ENCODE measurements at places on chromosomes 16 and 17.

DNA sequence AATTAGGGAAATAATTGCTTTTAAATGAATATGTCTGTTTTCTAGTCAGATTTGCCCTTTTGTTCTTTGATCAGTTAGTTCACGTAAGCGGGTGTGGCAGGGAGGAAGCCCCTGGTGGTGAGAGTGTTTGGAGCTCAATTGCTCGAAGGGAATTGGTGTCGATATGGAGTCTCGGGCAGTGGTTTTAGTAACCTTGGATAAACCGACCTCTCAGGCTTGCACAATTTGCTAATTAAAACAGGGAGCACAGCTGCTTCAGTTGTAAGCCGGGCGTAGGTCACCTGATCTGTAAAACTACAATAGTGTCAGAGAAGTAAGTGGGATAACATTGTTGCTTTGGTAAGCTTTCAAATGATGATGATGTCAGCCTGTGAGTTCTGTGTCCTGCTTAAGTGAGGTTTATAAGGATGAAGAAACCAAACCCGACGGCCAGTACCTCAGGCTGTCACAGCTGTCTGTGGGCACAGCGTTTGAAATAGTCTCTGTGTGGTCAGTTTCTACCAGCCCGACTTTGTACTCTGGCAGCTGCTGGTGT, 2.9 kb downstream of the ZNF750 start:
- no peak for DNase-seq

GRCh38 chr16:7910116-7910515, 577.5 kb downstream of the RBFOX1 start:
- DNase-seq = no peak

- DNase-seq = no peak
Measured at GRCh38 chr17:72345088-72345487, 224.3 kb downstream of the SOX9 start.

DNA sequence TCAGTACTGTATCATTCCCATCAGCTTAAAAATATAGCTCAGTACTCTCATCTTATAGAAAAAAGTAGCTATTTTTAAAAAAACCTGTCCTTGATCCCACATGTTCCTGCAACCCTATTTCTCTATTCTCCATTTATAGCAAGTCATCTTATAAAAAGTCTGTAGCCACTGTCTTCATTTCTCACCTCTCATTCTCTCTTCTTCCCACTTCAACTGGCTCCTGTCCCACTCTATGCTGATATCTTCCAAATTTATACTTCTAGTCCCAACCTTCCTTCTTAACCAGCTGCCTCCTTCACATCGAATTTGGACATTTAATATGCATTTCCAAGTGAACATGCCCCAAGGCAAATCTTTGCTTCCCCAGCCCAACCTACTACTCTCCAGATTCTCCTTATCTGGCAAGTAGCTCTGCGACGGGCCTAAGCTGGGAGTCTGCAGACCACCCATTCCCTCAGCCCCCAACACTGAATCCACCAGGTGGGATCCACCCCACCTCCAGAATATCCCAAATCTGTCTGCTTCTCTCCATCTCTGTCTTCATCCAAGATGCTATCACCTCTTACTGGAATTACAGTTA, 52.0 kb upstream of the TANC2 start:
- DNase-seq = no peak

DNA sequence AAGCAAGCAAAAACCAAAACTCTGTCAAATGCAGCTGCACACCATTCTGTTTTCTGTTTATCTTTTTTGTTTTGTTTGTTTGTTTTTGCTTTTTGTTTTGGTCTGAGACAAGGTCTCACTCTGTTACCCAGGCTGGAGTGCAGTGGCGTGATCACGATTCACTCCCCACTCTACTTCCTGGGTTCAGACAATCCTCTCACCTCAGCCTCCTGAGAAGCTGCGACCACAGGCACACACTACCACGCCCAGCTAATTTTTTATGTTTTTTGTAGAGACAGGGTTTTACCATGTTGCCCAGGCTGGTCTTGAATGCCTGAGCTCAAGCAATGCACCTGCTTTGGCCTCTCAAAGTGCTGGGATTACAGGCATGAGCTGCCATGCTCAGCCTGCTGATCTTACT, 19.3 kb upstream of the SLFN13 start:
- no peak for DNase-seq

Measured in NCI-H1105 treated with DMSO at 0.1 percent for 48 hours (cell line).